Activated CD4-positive, alpha-beta T cell treated with anti-CD3 and anti-CD28 coated beads for 36 hours (primary cell): ENCODE measurements at places on chromosomes 2 and 18. TPM values are rescaled to one million over a fixed set of nuclear protein-coding genes. Genes with fewer than 3 reads are reported as not detected.

DNA sequence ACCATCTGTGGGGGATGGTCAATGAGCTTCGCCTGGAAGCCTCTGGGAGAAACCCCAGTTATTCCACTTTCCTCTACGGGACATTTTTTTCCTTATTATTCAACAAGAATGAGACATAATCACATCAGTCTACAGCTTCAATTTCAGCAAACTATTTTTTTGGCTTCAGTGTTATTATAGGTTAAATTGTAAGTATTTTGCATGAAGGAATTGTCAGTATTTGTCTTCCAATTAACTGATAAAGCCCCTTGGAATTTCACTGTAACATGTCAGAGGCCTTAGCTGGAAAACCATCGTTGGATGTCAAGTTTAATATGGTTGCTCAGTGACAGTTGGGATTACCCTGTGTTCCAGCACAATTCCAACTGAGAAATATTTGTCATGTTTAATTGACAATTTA lies 480.9 kb upstream of the CHST9 start:
- no peak for DNase-seq
- no peak overlapping the region for H3K4me3 ChIP-seq
- no peaks in the 10 kb centered on the region for H3K27me3 ChIP-seq
- H3K4me1 ChIP-seq, result no peaks in the 10 kb centered on the region
- no peak overlapping the region for H3K27ac ChIP-seq
- H3K36me3 ChIP-seq, result no peaks in the 10 kb centered on the region

- H3K27ac ChIP-seq, result no peak overlapping the region
- DNase-seq, result no peak
- H3K4me3 ChIP-seq, result no peak overlapping the region
- H3K27me3 ChIP-seq, result no peaks in the 10 kb centered on the region
Observed at GRCh38 chr18:56973487-56973886, 173.4 kb upstream of the BOD1L2 start.

GRCh38 chr2:30233271-30234009 lies 2.1 kb downstream of the LBH start:
- no peak for DNase-seq
- peaks cover 5% of the 10 kb centered on the region for H3K27me3 ChIP-seq

DNA sequence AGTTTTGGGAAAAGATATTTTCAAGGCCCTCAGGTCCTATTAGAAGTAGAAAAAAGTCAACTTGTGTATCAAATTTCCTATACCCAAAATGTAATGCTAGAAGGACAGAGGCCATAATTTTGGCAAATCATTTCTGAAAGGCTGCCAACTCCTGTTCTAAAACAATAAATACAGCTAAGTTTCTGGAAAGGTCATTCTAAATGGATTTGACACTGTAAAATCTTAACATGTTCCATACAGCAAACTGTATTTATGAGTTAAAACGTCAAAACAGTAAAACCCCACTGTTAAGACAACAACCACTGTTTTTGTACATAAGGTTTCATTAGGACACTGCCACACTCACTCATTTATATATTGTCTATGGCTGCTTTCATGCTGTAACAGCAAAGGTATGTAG lies 9.7 kb downstream of the FAM98A start:
- peaks cover 11% of the 10 kb centered on the region for H3K4me1 ChIP-seq
- H3K27ac ChIP-seq, result no peak overlapping the region
- peaks cover 39% of the 10 kb centered on the region for H3K36me3 ChIP-seq

- H3K4me1 ChIP-seq, result no peaks in the 10 kb centered on the region
- H3K36me3 ChIP-seq, result no peaks in the 10 kb centered on the region
- no peak for DNase-seq
- peaks cover 5% of the 10 kb centered on the region for H3K27me3 ChIP-seq
- H3K27ac ChIP-seq, result no peak overlapping the region
- H3K4me3 ChIP-seq, result no peak overlapping the region
Observed at GRCh38 chr18:47632970-47633635, 297.4 kb downstream of the SMAD2 start.

DNA sequence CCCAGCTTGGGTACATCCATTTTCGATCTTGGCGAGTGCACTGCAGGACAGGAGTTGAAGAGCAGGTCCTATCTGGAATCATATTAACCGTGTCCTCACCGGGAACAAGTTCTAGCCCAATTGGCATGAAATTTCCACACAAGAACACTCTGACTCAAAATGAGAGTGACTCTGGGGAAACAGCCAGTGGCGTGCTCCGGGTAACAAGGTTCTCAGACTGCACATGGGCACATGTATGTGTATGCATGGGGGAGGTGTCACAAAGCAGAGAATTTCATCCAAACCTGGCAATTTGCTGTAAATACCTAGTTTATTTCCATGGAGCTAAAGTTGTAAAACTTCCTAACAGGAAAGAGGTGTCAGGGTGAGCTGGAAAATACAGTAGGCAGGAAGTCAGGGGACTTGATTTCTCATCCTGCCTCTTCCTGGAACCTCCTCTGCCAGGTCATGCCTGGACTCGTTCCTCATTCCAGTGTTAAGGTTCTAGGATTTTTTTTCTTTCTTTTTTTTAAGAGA lies 1.7 kb downstream of the TUBB6 start:
- H3K27ac ChIP-seq, result no peak overlapping the region
- DNase-seq, result no peak
- peaks cover 10% of the 10 kb centered on the region for H3K4me1 ChIP-seq
- H3K4me3 ChIP-seq, result no peak overlapping the region
- H3K27me3 ChIP-seq, result peaks cover 34% of the 10 kb centered on the region
- peaks cover 5% of the 10 kb centered on the region for H3K36me3 ChIP-seq

- no peaks in the 10 kb centered on the region for H3K27me3 ChIP-seq
- DNase-seq, result no peak
- no peak overlapping the region for H3K27ac ChIP-seq
- H3K36me3 ChIP-seq, result no peaks in the 10 kb centered on the region
- H3K4me1 ChIP-seq, result no peaks in the 10 kb centered on the region
Observed at GRCh38 chr18:33470216-33470615, 29.7 kb upstream of the CCDC178 start.

DNA sequence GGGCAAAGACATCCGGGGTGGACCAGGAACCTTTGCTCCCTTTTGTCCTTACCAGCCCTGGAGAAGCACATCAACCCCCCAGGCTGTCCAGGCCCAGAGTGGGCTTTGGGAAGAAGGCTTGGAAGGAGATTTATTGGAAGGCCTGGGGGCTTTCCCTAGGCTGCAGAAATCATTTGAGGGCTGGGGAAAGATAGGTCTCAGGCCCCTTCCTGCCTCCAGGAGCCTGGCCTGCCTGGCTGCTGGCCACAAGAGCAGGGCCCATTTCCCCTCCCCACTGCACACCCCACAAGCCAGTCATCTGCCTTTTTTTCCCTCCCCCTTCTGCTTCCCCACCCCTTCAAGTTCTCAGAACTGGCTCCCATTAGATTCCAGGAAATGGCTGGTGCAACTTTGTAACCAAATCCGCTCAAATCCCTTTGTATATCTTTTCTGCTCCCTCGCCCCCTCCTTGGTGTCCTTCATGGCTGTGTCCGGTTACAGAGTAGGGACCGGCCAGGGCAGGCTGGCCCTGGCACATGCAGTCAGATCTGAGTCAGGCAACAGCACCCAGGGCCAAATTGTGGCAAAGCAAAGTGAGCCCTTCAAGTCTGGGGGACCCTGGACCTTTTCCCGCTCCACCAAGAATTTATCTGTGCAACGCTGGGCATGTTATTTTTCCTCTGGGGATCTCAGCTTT lies 20.8 kb upstream of the TNP1 start:
- H3K36me3 ChIP-seq, result no peaks in the 10 kb centered on the region
- peak overlapping the region; percentile 17 for H3K27ac ChIP-seq
- no peak overlapping the region for H3K4me3 ChIP-seq
- peaks cover 11% of the 10 kb centered on the region for H3K4me1 ChIP-seq
- DNase-seq, result peak; percentile 26

DNA sequence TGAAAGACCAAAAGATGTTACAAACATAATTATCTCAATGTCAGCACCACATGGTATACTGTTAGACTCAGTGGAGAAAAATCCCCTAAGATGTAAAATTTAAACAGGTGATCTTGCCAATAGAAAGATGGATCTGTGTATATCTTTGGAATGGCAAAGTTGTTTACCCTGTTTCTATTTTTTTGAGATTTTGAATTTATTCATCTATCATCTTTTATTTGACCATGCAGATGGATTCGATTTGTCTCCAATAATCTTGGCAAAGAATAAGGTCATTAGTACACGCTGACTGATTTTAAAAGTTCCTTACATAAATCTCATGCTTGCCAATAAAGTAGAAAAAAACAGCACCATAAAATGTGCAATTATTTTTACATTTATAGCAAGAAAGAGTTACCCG lies 459.3 kb downstream of the MBD2 start:
- no peaks in the 10 kb centered on the region for H3K27me3 ChIP-seq
- no peaks in the 10 kb centered on the region for H3K4me1 ChIP-seq
- H3K36me3 ChIP-seq, result no peaks in the 10 kb centered on the region

GRCh38 chr18:45688833-45689232 lies 35.1 kb upstream of the SLC14A1 start:
- H3K4me3 ChIP-seq, result peak overlapping the region; percentile 69
- H3K27me3 ChIP-seq, result peaks cover 16% of the 10 kb centered on the region
- peak overlapping the region; percentile 51 for H3K27ac ChIP-seq
- DNase-seq, result peak; percentile 86
- H3K36me3 ChIP-seq, result no peaks in the 10 kb centered on the region
- peaks cover 62% of the 10 kb centered on the region for H3K4me1 ChIP-seq

- peak overlapping the region; percentile 81 for H3K27ac ChIP-seq
- H3K4me1 ChIP-seq, result peaks cover 13% of the 10 kb centered on the region
- H3K4me3 ChIP-seq, result no peak overlapping the region
- H3K36me3 ChIP-seq, result no peaks in the 10 kb centered on the region
- H3K27me3 ChIP-seq, result no peaks in the 10 kb centered on the region
Observed at GRCh38 chr2:55099493-55099877, 49.2 kb upstream of the RTN4 start.

The TMEM247 gene
- not detected for total RNA-seq

The ACMSD gene
- total RNA-seq, result not detected

The LRRTM1 gene
- total RNA-seq, result not detected

The TEX44 gene
- not detected for total RNA-seq
